ENCODE measurements at places on chromosomes 13 and 19.

- no peak for DNase-seq
Observed at GRCh38 chr19:49672131-49672919, 4.7 kb upstream of the PRMT1 start.

DNA sequence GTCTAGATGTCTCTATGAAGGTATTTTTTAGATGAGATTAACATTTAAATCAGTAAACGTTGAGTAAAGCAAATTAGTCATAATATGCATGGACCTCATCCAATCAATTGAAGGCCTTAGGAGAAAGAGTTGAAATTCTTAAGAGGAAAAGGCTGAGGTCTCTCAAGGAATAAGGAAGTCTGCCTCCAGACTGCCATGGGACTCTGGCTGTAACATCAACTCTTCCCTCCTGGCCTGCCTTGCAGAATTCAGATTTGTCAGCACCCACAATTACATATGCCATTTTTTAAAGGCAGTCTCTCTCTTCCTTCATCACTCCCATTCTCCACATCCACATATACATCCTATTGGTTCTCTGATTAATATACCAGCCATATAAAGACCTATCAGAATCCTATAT lies 28.8 kb upstream of the INTS6 start:
- no peak for DNase-seq

GRCh38 chr19:1248786-1249297 lies 459 bp downstream of the MIDN start:
- peak; percentile 92 for DNase-seq

- no peak for DNase-seq
Observed at GRCh38 chr13:42804244-42804874, 23.0 kb downstream of the FAM216B start.

- DNase-seq: no peak
Observed at GRCh38 chr19:40721936-40722661, 5.2 kb downstream of the ITPKC start.

DNA sequence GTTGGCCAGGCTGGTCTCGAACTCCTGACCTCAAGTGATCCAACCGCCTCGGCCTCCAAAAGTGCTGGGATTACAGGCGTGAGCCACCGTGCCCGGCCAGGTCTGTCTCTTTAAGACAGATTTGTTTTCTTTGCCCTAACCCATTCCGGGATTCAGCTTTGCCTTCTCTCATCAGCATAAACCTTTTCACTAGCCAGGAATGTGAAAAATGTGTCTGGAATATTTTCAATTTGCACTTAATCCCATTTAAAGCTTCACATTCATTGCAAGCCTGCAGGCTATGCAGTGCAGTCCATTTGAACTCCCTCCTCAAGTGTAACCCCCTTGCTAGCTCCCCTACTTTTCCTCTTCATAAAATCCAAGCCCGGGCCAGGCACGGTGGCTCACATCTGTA lies 880 bp upstream of the TMEM160 start:
- DNase-seq: no peak

DNA sequence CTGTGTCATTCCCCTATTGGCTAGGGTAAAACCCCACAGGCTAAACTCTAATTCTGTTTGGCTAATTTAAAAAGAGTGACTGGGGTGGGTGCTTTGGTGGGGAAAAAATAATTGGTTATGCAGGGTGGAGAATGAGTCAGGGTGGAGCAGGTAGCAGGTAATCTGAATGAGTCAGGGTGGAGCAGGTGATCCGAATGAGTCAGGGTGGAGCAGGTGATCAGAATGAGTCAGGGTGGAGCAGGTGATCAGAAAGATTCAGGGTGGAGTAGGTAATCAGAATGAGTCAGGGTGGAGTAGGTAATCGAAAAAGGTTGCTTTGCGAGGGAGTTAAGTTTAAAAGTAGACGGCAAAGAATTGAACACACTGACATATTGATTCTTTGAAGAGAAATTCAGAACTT lies 1218.8 kb upstream of the ATXN8OS start:
- no peak for DNase-seq

DNA sequence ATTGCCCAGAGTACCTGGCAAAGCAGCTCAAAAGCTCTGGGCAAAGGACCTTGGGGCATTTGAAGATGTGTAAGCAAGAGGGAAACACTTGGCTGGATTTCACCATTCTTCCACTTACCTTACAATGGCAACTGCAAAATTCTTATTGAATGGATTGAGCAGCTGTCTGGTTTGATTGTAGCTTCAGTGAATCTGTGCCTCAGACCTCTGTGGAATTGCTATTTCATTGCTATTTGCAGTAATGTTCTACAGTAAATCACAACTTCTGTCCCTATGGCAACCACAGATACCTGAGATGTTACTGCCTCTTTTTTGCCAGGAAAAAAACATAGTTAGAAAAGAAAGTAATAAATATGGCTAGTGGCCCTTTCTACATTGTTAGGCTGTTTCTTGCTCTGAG lies 519.5 kb downstream of the SUCLA2 start:
- no peak for DNase-seq

DNA sequence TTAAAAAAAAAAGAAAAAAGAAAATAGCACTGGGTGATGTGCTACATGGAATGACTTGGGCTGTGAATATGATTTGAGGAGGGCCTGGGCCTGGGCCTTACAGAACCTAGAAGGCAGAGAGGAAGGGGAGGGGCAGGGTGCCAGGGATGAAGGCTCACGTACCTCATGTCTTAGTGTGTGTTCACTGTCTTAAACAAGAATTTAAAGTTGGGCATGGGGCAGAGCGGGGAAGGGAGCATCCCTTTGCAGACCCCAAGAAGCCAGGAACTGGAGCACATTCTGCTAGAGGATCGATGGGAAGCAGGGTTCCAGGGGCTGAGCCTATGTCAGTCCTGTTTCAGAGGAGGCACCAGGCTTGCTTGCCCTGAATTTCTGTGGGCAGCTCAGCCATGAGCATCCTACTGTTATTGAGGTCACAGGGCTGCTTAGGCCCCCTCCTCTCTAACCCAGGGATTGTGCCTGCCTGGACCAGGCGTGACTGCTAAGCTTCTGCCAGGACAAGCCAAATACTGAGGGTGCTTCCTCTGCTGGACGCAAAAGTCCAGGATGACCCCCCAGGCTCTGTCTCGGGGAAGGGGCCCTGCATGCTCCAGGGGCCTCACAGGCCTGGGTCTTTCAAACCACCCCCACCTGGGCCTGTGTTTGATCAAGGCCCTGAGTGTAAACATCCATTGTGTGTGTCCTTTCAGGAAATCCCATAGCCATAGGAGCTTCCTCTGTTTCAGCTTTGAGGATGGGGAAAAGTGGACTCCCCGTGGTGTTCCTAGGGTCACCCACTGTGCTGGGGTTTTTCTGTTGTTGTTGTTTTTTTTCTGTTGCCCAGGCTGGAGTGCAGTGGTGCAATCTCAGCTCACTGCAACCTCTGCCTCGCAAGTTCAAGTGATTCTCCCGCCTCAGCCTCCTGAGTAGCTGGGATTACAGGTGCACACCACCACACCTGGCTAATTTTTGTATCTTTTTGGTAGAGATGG lies 4.8 kb downstream of the LSR start:
- DNase-seq: no peak

DNA sequence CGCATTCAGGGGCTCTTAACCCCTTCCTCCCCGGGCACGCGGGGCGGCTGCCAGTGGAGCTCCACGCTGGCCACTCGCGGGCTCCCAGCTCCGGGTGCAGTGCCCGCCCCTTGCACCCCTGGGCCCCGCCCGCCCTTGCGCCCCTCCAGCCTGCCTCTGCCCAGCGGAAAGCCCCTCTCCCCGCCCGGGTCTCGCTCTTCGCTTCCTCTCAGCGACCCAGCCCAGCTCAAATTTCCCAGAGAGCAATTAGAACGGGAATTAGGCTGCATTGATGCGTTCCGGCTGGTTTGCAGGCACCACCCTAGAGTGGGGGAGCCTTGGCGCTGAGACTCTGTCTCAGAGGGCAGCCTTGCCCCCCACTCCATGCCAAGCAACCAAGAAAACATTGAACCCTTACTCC lies 1.8 kb upstream of the GSX1 start:
- DNase-seq: no peak

- no peak for DNase-seq
Observed at GRCh38 chr13:91655731-91656130, 257.3 kb downstream of the GPC5 start.

- DNase-seq: peak; percentile 91
Observed at GRCh38 chr19:48716562-48717291, 2.8 kb downstream of the MAMSTR start.

DNA sequence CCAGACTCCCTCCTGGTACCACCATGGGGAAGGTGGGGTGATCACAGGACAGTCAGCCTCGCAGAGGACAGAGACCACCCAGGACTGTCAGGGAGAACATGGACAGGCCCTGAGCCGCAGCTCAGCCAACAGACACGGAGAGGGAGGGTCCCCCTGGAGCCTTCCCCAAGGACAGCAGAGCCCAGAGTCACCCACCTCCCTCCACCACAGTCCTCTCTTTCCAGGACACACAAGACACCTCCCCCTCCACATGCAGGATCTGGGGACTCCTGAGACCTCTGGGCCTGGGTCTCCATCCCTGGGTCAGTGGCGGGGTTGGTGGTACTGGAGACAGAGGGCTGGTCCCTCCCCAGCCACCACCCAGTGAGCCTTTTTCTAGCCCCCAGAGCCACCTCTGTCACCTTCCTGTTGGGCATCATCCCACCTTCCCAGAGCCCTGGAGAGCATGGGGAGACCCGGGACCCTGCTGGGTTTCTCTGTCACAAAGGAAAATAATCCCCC lies 505 bp upstream of the CEACAM5 start:
- no peak for DNase-seq

DNA sequence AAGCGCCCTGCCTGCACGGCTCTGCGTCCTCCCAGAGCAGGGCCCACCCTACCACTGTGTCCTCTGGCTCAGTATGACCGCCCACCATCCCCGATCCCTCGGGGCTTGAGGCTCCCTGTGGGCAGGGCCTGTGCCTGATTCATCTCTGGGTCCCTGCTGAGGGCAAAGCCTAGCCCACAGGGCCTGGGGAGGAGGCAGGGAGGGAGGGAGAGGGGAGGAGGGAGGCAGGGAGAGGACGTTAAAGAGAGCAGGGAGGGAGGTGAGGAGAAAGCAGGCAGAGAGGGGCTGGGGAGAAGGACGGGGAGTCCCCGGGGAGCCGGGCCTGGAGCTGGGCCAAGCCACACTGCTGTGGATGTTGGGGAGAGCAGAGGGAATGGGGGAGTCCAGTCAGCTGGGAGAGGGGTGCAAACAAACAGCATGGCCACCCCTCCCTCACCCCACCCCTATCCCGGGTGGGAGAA lies 4.0 kb upstream of the ERFL start:
- no peak for DNase-seq

- DNase-seq: no peak
Observed at GRCh38 chr13:109610517-109610916, 175.9 kb downstream of the IRS2 start.

GRCh38 chr13:73480779-73481559 lies 422.2 kb downstream of the KLF5 start:
- no peak for DNase-seq

Measured in right forelimb (tissue), 1 donor.